ENCODE measurements at places on chromosomes 11 and 22.

- DNase-seq: no peak
Measured at GRCh38 chr22:45971408-45972028, 5.4 kb downstream of the WNT7B start.

GRCh38 chr22:46240506-46240905, 9.6 kb downstream of the CDPF1 start:
- no peak for DNase-seq

DNA sequence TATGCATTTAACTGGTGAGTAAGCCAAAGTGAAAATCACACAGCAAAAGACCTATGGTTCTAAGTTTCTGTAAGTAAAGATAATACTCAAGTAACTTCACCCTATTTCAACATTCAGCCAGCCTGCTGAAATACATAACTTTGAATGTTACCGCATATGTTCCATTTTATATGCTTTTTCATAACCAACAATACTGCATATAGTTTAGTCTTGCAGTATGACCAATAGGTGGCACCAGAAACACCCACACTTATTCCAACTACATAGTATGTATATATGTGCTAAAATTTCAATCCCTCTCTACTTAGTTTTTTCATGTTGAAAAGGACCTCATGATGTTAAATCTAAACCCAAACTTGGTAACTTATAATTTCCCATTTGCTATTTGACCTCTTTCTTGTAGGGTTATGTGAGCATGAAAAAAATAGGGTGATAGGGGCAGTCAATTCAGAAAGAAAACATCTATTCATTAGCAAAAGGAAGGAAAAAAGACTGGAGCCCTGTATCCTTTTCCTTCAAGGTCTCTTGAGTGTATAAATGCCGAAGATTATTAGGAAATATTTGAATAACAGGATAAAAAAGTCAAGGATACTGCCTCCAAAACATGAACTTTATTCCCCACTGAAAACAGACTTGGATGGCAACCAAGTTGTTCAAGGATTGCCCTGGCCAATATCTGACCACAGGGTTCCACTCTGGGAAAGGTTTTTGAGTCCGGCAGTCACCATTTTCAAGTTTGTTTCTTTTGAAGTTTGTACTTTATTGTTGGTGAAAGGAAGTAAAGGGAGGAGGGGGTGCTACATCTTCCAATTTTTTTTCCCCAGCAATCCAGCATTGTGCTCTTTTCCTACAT, 23.8 kb upstream of the FZD4 start:
- DNase-seq: no peak

DNA sequence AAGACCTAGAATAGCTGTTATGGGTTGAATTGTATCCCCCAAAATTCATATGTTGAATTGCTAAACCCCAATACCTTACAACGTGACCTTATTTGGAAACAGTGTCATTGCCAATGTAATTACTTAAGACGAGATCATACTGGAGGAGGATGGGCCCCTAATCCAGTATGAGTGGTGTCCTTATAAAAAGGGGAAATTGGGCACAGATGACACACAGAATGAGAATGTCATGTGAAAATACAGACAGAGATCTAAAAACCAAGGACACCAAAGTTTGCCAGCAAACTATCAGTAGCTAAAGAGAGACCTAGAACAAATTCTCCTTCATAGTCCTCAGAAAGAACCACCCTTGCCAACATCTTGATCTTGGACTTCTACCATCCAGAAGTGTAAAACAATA, 127.7 kb downstream of the ATXN10 start:
- no peak for DNase-seq

DNA sequence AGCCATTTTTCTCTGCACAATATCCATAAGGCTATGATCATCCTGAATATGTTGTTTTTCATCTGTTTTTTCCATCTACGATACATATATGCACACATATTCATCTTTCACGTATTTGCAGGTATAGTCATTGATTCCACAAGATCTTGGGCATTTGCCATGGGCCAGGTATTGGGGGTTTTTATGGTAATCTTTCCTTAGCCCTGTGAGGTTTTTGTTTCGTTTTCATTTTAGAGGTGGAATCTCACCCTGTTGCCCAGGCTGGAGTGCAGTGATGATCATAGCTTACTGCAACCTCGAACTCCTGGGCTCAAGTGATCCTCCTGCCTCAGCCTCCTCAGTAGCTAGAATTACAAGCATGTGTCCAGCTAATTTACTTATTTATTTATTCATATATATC, 20.0 kb downstream of the CD6 start:
- no peak for DNase-seq

DNA sequence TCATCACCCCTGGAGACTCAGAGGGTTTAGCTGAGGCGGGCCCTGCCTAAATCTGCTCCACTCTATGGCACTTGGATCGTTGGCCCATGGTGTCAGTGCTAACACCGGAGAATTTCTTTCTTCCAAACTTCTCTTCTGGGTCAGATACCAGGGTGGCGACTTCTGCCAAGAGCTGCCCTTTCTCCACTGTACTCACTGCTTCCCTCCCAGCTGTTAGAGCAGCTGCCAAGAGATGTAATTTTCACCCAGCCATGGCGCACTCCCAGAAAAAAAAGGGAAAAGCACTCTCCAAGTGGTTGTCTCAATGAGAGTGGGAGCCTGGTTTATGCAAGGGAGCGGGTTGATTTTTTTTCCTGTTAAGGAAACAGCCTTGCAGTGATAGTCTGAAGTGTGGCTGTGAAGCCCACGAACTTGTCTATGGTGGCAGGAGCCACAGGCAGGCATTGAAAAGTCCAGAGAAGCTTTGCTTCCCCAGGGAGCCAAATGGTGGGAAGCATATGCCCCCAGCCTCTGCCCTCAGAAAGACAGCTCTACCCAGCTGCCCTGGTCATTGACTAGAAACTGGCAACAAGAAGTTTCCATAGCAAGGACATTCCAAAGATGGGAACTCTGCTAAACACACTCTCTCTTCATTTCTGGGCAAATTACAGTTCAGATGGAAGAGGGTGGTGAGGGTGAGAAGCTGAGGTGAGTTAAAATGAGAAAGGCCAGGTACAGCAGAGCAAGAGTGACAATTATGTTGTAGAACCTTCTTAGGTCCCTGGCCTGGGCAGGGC, 10.7 kb downstream of the PCSK7 start:
- DNase-seq: no peak

DNA sequence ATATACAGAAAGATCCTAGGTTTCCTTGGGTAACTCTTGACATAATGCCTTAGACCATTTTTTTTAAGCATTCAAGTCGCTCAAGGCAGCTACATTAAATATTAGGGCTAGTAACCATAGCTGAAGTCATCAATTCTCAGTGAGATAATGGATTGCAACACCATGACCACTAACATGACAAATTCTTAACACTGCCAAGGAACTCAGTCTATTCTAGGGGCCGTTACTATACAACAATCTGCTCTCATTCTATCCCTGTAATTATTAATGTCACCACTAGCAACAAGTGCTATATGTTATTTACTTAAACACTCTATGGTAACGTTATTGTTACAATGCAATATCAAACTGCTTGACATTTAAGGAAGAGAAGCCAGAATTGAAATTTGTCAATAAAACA, 3.2 kb upstream of the STK33 start:
- DNase-seq: no peak

GRCh38 chr11:13776134-13776815, 107.8 kb downstream of the FAR1 start:
- no peak for DNase-seq

DNA sequence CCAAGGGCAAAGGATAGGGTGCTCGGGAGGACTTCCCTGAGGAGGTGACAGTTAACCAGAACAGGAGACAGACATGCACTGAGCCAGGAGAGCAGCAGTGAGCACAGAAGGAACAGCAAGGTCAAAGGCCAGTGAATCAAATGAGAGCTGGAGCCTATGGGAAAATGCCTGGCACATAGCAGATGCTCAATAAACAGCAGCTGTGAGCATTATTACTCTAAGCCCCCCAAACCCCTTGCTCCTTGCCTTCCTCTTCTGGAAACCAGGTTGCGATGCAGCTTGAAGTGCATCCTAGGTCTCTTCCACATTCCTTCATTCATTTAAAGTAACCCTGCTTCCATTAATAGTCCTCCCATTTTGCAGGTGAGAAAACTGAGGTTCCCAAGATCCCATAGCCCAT, 13.0 kb downstream of the ELFN2 start:
- DNase-seq: no peak

- no peak for DNase-seq
Measured at GRCh38 chr11:88428959-88429358, 91.4 kb upstream of the CTSC start.

DNA sequence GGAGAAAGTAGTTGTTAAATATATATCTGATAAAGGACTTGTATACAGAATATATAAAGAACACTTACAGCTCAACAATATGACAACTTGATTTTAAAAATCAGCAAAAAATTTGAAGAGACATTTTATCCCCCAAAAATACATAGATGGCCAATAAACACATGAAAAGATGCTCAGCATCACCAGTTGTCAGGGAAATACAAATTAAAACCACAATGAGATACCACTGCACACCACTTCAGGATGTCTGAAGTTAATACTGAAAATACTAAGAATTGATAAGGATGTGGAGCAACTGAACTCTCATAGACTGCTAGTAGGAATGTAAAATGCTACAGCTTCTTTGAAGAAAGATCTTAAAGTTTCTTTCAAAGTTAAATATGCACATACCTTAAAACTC, 49.2 kb downstream of the KREMEN1 start:
- no peak for DNase-seq

DNA sequence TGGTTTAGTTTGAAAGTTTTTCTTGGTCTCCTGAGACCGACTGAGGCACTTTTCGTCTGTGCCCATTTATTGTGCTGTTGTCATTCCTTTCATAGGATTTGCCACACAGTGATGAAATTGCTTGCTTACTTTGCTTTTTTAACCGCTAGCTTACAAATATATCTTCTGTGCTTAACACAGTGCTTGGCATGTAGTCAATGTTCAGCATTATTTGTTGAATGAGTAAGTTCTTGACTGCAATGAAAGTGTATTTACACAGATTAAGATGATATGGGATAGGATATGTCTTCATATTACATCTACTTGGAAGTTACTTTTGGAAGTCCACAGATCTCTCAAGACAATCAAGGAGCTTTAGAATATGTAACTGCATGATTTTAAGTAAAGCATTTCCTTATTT, 91.2 kb downstream of the GRIA4 start:
- no peak for DNase-seq

- no peak for DNase-seq
Measured at GRCh38 chr11:65710421-65710820, 1.6 kb upstream of the KAT5 start.

DNA sequence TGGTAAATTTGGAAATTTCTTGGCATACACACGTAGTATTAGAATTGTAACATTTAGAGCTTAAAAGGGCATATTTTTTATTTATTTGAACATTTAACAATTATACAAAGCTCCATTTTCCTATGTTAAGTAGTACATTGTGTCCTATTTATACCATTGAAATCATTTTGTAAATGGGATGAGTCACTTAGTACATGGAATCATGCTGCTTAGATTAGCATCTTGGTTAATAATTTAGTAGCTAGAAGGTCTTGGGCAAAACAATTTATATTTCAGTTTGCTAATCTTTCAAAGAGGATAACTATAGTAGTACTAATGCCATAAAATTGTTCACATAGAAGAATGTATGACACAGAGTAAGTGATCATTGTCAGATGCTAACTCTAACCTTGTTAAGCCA, 450.1 kb upstream of the LUZP2 start:
- DNase-seq: no peak

DNA sequence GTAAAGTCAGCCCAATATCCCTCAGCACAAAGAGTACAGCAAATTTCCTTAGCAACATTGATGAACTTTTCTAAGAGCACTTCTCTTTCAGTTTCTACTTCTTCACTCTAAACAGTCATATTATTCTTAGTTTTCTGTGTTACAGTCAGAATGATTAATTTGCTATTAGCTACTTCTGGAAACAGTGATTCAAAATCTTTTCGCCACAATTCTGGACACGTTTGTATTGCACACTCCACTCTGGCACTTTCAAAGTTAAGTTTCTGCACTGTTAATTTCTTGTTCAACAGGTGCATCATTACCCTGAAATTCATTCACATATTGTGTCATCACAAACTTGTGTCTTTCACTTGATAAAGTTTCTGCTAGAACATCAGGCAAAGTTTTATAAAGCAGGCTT, 22.5 kb downstream of the ABTB2 start:
- DNase-seq: no peak

GRCh38 chr11:102457056-102457677, 4.6 kb upstream of the TMEM123 start:
- no peak for DNase-seq

GRCh38 chr22:44331881-44332714, 19.3 kb upstream of the SHISAL1 start:
- DNase-seq: no peak

All from NCI-H1417 treated with DMSO at 0.1 percent for 48 hours (cell line).